ENCODE measurements at places on chromosomes 5 and 9.

DNA sequence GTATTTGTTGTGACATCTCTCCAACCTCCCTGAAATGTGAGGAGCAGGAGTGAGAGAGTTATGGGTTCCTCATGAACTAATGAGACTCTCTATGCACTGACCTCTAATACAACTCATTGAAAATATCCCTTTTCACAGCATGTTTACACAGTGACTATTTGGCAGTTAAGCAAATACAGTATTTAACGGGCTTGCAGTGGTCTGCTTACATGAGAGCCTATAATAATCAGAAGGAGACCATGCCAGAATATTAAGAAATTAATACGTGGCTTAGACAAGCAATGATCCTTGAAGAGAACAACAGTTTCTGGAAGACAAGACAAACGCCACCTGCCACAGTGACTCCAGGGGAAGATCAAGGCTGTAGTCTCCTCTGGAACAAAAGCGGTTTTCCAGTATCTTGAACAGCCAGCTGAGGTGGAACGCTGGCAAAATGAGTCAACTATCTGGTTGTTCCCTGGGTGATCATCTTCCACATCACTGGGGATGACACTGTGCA lies 424.5 kb downstream of the DMAC1 start:
- no peak for DNase-seq

DNA sequence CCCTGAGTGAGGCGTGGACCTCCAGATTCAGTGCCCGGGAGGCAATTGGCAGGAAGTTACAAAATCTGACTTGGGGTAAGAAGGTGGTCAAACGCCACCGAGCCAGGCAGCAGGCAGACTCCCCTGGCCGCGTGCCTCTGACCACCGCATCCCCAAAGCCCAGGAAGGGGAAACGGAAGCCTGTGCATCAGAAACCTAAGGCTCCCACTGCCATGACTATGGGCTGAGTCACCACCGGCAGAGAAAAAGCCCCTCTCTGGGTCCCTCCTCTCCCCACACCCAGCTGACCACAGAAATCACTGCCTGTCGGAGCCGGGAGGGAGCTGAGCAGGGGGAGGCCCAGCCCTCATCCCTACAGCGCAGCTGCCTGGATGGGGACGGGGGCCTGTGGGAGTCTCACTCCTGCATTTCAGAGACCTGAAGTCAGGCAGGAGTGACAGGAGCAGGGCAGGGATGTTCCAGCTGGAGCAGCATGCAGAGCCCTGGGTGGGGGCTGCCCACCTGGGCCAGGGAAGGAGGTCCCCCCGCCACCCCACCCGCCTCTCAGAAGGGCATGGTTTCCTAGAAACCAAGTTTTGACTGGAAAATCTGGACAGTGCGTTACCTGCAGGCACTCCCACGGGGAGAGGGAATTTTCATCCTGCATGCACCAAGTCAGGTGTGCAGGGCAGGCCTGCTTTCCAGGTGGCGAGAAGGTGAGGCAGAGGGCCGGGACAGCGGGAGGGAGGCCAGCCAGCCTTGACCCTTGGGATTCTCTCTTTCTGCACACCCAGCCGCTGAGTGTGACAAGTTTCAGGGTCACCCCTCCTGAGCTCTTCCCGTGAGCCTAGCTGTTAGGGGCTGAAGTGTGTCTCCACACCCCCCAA lies 68.2 kb downstream of the LRSAM1 start:
- DNase-seq = no peak

- DNase-seq = no peak
Measured at GRCh38 chr5:150499437-150499956, 8.4 kb upstream of the NDST1 start.

GRCh38 chr5:144088206-144089064 lies 82.0 kb downstream of the YIPF5 start:
- DNase-seq = no peak

DNA sequence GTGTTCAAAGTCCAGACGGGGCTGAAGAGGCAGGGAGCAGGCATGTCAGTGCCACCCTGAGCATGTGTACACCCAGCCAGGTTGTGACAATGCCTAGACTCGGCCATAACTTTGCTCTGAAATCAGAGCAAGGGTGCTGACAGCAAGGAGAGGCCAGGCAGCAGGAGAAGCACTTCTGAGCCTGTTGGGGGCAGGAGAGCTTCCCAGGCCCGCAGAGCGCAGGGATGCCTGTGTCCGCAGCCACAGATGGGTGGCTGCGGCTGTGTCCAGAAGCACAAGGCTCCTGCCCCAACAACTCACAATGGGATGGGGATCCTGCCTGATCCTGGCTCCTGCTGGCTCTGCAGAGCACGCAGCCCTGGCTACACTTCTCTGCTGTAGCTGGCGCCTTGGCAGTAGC lies 373.9 kb downstream of the CHSY3 start:
- DNase-seq = no peak

All from GM12891 (cell line).